ENCODE measurements at places on chromosomes 7 and 10. TPM values are rescaled to one million over a fixed set of nuclear protein-coding genes. Genes with fewer than 3 reads are reported as not detected.
A peak's percentile ranks its signal among the peaks of the same experiment; 100 is the strongest.

The STRIP2 gene
- total RNA-seq, result 0.49 TPM

DNA sequence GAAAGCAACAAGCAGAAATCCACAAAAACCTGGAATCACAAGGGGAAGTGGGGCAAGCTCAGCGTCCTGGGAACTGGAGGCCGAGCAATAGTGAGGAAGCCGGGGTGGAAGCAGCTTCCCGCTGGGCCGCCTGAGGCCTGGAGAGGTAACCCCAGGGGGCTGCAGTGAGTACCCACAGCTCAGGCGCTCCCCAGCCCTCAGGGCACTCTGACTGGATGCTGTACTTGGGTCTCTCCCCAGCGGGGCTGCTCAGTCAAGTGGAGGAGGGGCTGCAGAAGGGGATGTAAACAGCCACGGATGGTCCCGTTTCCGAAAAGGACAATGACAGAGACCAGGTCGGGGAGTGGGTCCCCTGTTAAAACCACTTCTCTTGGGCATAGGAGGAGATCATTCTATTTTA is 50.3 kb downstream of the SLIT1 start:
- DNase-seq, result no peak

- no peak for DNase-seq
These were observed 24.5 kb downstream of the CUL1 start for GRCh38 chr7:148723166-148723559.

The PTPRZ1 gene
- 8.1 TPM for total RNA-seq

DNA sequence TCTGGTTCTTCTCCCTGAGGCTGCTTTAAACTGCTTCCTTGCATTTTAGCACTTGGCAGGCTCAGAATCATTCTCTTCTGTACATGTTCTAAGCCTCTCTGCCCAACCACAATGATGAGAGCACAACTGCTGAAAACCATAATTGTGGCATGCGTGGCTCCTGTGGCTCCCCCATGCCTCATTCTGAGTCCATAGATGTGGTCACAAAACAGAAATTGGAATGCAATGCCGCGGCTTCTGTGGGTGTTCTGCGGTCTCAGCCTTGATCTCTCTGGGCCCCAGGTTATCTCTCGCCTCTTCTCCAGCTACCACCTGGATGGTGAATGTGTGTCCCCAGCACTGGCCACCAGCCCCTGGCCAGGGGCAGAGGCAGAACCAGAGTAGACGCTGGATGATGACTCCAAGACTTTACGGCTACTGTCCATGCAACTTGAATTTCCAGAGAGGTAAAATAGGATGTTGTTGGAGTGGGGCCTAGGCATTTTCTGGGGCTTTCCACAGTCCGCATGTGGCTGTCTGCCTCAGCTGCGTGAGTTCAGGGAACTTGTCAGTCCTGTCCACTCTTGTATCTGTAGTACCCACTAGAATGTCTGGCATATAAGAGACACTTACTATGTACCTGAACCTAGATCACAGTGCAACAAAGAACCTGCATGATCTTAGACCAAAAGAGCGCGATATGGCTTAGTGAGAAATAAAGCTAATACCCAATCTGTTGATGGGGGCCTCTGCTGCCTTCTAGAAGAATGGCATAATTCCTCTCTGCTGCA is 52.4 kb upstream of the ADRB1 start:
- DNase-seq, result peak; percentile 44

GRCh38 chr10:70759781-70760180 is 25.4 kb downstream of the TBATA start:
- no peak for DNase-seq

- no peak for DNase-seq
These were observed 1.3 kb upstream of the SP4 start for GRCh38 chr7:21426286-21427181.

GRCh38 chr10:92822060-92822634 is 26.2 kb upstream of the EXOC6 start:
- no peak for DNase-seq

The DYNC1I1 gene
- 12.0 TPM for total RNA-seq

- no peak for DNase-seq
These were observed 337.6 kb downstream of the FRMD4A start for GRCh38 chr10:13993169-13993568.

The MICU1 gene
- total RNA-seq, result 29.2 TPM

All from vagina (tissue), 2 donors.